Skin of body (tissue), 3 donors: ENCODE measurements at places on chromosomes 16 and 17. TPM values are rescaled to one million over a fixed set of nuclear protein-coding genes. Genes with fewer than 3 reads are reported as not detected.
A peak's percentile ranks its signal among the peaks of the same experiment; 100 is the strongest.

GRCh38 chr16:84815462-84815861, 4.3 kb upstream of the CRISPLD2 start:
- DNase-seq = no peak

DNA sequence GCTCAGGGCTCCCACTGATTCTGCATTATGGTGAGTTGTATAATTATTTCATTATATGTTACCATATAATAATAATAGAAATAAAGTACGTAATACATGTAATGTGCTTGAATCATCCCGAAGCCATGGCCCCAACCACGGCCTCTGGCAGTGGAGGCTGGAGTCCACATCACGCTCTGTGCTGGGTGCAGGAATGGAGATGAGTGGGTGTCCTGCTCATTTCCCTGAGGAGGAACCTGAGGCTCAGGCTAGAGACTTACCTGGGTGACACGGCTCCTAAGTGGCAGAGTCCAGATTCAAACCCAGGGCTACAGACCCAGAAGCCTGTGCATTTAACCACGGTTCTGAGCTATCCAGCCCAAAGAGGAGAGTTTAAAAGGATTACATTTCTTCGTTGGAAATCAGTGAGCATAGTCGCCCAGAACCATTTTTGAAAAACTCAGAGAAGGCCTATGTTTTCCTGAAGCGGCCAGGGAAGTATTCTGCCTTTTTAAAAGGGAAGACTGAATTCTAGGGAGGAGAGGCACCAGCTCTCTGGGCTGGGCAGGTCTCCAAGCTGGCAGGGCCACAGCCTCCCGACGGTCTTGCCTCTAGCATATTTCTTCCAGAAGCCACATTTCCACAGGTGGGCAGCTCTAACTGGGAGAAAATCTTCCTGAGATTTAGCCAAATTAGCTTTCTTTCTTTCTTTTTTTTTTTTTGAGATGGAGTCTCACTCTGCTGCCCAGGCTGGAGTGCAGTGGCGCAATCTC, 6.7 kb downstream of the IL4R start:
- no peak for DNase-seq

DNA sequence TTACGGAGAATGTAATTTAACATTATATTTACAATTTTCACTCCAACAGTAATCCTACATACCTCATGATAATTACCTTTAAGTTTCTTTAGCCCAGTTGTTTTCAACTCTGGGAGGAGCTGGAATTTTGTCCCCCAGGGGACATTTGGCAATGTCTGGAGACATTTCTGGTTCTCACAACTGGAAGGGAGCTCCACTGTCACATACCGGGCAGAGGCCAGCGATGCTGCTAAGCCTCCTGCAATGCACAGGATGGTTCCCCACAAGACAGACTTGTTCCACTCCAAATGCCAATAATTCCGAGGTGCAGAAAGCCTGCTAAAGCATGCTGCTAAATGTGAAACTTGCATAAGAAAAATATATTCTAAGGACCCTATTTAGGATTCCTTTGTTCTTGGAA, 251.1 kb upstream of the IRX5 start:
- no peak for DNase-seq

- no peak for DNase-seq
These were observed 26.4 kb upstream of the SPNS2 start for GRCh38 chr17:4472286-4472685.

DNA sequence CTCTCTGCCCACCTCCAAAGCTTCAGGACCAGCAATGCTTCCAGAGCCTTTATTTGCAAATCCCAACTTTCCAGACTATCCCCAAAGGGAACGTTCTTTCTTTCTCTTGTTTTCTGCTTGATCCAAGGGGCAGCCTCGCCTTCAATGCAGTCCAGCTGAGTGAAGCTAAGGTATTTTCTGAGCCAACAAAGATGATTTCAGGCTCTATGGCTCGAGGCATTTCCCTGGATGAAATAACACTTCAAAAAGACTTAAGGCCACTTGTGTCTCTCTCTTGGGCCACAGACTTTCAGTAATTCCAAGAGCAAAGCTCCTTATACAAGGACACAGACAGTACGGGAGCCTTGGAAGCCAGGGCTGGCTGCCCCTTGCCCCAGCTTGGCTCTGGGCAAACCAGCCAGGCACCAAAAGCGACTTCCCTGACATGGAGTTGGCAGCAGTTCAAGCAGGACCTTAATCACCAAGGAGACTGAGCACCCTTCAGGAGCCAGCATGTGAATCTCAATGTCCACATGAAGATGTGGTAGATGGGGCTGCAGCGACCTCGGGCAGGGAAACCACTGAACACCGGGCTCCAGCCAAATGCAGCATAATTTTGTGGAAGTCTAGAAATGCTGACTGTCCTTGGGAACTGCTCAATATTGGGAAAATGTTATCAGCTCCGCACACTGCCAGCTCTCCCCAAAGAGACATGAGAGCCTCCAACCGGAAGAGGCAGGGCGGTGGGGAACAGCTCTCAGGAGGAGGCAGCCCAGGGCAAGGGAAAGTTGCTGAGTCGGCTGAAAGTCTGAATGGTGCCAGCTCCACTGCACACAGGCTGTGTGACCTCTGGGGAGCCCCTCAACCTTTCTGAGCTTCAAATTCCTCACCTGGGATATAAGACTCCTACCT, 39.0 kb downstream of the TK2 start:
- no peak for DNase-seq

GRCh38 chr17:66975614-66976378, 11.3 kb downstream of the CACNG4 start:
- no peak for DNase-seq

DNA sequence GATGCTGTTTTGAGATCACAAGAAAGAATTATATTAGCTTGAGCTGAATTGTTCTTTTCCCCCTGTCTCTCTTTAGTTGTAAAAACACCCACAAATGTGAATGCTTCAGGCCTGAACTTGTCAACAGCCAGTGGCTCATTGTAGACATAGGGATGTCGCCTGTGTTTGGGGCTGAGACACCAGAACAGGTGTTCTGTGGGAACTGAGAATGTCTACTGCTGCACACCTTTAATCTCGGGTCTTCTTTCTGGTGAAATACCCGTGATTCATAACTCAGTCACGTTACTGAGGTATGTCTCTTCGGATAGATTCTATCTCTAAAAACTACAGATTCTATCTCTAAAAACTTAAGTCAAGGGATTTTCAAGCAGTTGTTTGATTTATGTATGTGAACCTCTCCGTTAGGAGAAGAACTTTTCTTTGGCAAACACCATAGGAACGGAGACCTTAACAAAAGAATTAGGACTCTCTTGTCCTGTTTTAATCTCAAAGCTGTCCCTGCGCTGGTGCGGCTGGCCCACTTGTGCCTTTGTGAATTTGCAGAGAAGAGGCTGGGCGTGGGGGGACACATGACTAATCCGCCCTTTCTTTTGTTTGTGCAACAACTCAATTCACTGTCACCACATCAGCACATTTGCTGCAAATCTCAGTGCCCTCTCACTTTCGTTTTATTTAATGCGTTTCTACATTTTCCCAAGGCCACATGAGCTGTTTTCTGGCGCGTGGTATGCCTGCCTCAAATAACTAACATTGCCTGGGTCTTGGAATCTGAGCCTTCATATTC, 643.0 kb downstream of the MAF start:
- DNase-seq = no peak

DNA sequence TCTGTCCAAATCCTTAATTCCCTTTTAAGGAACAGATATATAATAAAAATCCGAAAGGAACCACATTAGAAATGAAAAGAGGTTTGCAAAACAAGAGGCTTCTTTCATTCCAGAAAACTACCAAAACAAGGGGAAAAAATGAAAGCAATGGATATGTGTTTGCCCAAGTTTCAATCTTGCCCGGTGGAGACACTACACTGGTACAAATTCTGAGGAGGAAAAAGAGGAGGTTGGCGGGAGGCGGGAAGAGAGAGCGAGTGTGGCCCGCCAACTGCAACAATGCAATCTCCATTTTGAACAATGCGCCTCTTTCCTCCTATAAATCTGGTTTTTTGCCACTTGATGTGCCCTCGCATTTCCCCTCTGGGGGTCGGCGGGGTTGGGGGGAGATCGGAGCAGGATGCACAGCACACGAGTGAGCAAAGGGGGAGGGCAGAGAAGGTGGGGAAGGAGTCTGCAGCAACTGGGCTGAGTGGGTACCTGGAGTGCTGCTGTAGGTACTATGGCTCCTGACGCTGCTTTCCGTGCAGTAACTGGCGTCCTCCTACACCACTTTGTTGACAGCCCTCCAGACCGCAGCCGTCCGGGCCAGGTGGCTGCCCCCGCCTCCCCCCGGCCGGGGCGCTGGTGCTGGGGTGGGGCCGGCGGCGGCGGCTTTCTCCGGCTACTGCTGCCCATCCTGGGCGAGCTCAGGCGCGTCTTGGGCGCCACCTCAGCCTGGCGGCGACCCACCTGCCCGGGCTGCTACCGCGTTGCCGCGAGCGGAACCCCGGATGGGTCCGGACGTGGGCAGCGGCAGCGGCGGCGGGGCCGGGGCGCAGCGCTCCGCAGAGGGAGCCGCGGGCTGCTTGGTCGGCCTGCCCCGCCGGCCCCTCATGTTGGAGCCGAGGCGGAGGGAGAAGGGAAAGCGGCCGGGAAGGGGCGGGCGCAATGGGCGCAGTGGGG, 93.8 kb upstream of the PLEKHM1 start:
- DNase-seq = no peak

GRCh38 chr17:38508954-38509771, 80.9 kb downstream of the ARHGAP23 start:
- DNase-seq = peak; percentile 82

- no peak for DNase-seq
These were observed 178.8 kb downstream of the MAP2K6 start for GRCh38 chr17:69593351-69593715.

DNA sequence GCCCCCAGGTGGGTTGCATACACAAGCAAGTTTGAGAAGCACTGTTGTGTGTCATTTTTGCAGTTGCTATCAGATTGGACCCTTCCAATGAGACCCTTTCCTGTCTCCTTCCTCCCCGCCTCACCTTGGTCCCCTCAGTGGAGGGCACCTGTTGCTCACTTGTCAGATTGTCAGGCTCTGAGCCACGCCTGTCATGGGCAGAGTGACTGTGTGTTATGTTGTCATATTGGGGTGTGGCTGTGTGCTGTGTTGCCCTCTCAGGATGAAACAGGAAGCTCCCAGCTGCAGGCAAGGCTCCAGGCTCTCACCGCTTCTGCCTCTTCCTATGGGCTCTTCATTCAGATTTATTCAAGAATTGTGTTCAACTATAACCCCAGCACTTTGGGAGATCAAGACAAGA, 302.9 kb downstream of the CPPED1 start:
- DNase-seq = no peak

GRCh38 chr17:69342896-69343644, 16.1 kb upstream of the ABCA5 start:
- DNase-seq = no peak

DNA sequence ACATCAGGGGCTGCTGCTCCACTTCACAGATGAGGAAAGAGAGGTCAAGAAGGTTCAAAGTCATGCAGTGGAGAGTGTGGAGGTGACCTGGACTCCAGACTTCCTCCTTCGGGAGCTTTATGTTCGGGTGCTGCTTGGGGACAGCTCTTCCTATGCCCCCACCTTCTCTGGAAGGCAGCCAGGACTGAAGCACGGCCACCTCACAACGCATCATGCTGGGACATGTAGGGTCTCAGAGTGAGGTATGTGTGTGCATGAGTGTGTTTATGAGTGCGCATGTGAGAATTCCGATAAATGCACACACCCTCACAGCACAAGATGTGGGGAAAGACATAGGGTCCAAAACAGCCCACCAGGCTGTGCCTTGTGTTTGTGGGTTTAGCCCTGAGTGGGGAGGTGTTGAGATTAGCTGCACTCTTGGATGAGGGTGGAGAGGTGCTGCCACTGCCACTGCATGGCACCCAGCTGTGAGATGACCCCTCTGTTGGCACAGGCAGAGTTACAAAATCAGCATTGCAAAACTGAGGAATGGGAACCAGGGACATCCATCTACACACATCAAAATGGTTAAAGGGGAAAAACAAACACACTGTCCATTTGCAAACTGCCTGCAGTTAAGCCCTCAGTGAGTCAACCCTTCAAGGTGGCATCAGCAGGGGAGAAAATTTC, 367.4 kb downstream of the SEC14L1 start:
- DNase-seq = no peak

DNA sequence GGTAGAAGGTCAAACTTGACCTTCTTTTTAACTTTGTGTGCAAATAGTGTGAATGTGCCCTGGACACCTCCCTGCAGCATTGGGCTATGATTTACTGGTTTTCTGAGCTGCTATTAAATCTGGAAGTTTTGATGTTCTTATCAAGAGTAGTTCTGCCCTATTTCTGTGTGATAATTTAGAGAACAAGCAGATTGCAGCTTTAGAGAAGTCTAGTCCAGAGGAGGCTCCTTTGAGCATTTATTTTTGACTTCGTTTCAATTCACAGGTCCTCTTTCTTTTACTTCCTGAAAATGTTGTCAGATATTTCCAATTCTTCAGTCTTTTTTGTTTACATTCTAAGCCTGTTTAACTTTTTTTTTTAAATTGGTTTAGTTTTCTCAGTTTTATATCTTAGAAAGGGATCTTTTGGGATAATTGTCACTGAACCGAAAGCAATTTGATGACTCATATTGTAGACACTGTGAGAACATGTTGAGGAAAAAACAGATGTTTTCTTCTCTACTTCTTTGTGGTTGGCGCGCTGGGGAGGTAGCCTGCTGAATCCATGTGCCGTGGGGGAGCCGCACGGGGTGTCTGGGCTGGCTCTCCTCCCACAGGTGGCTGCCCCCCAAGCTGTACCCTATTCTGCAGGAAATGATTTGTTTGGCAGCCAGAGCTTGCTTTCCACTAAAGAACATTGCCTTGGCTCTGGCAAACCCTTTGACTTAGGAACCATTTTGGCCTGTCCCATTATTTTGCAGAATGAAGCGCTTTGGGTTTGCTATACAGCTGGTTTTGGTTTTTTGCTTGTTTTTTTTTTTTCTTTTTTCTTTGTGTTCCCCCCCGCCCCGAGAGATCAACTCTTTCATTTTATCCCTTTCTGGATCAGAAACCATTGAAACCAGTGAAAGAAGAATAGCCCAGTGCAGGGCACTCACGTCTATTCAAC, 53.4 kb downstream of the MFSD11 start:
- DNase-seq = peak; percentile 20

DNA sequence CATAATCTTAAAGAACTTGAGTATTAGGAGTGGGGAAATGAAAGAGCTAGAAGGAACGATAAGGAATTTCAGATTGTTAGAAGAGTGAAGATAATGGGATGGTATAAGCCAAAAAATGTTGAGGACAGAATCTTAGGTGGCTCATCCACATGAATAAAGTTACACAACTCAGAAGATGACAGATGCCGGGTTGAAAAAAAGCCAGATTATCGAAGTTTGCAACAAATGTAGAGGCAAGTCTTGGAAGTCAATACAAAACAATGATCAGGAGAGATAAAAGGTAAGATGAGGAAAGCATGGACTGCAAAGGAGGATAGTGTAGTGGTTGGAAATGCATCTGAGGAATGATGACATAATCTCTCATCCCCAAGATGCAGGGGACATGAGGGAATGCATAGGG, 45.1 kb upstream of the TAOK1 start:
- DNase-seq = no peak

- DNase-seq = no peak
These were observed 20.8 kb downstream of the C16orf74 start for GRCh38 chr16:85730186-85730465.

SSTR5 gene
- not detected for total RNA-seq

PLXDC1 gene
- total RNA-seq = 5.4 TPM

CMTM3 gene
- 20.5 TPM for total RNA-seq

ZNF469 gene
- total RNA-seq = 4.6 TPM

IL17C gene
- 0.39 TPM for total RNA-seq

CBX2 gene
- total RNA-seq = 5.9 TPM
